Cardiac septum (tissue), 1 donor: ENCODE measurements at places on chromosomes 11 and 22.

GRCh38 chr11:66459138-66459778 is 7.4 kb upstream of the PELI3 start:
- DNase-seq, result no peak

GRCh38 chr22:48931452-48931851 is 896.2 kb downstream of the BRD1 start:
- no peak for DNase-seq

GRCh38 chr11:26021017-26021416 is 310.9 kb upstream of the ANO3 start:
- no peak for DNase-seq

DNA sequence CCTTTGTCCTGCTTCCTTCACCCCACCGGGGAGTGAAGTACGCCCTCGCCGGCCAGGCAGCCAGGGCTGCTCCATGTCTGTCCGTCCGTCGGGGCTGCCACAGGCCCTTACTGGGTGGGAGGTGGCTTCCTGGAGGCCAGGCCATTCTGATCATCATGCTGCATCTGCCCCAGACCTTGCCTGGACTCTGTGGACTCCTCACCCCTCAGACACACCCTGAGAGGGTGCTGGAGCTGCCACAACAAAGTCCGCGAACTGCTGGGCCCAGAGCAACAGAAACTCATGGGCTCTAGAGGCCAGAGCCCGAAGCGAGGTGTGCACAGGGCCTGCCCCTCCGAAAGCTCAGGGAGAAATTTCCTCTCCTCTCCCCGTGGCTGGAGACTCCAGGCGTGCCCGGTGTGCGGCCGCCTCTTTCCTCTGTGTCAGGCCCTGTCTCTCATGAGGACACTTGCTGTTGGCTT is 124.2 kb downstream of the KCNQ1OT1 start:
- no peak for DNase-seq

- DNase-seq, result no peak
These were observed 24.3 kb downstream of the OSBP2 start for GRCh38 chr22:30718938-30719337.

- DNase-seq, result no peak
These were observed 1190.3 kb upstream of the RAG2 start for GRCh38 chr11:37788141-37788877.

DNA sequence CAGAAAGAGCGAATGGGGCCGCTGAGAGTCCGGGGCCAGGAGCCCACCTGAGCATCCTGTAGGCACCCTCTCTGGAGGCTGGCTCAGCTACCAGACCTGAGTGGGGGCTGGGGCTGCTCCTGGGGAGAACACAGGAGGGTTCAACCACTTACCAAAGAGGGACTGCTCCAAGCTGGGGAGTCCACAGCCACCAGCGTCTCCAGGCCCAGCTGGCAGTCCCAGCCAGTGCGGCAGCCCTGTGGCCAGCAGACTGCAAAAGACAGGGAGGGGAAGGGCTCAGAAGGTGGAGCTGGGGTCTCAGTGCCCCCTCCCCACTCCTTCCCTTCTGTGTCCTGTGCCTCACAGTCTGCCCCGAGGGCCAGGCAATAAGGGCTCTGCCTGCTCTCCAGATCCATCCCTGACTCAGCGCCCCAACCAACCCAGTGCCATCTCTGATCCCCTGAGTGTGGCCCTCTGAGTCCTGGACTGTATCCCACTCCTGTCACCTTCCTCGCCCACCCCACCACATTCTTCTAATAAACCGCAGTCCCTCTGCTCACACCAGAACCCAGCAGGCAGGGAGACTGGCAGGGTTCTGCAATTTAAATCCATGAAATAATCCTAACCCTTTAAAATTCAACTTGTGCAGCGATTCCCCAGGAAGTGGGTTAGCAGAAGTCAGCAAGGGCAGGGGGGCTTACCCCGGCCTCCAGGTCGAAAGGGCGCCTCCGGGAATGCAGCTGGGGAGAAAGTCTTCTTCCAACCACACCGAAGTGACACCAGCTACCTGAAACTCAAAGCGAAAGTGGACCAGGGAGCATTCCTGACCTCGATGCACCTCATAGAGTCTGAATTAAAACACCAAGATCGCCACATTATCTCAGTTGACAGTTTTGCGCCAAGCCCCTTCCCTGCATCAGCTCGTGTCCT is 13.3 kb downstream of the CHST1 start:
- peak; percentile 69 for DNase-seq

DNA sequence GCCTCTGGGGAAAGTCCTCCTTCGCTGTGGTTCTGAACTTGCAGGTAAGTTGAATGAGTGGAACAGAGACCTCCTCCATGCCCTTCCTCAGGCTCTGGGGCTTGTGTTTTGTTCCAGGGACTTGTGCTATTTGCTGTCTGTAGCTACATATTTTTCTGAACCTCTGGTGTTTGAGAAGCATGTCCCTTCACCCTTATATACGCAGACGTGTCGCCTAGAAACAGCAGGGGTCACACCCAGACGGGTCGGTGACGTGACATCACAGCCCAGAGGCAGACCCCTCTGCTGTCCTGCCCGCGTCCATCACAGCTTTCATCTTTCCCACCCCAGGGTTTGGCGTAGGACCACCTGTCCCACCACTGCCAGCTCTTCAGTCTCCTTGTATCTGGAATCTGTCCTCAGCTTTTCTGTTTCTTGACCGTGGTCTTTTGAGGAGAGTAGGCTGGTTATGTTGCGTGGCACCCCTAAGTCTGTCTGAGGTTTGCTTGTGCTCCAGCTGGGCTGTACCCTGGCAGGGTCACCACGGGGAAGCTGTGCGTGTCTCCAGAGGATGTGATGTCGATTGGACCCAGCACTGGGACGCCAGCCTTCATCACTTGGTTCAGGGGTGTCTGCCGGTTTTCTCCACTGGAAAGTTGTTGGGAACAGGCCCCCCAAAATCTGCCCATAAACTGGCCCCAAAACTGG is 13.4 kb upstream of the MUC5B start:
- peak; percentile 43 for DNase-seq

- peak; percentile 92 for DNase-seq
These were observed 1.7 kb downstream of the CBX6 start for GRCh38 chr22:38870312-38870741.
